ENCODE measurements at places on chromosomes 2 and 18.

DNA sequence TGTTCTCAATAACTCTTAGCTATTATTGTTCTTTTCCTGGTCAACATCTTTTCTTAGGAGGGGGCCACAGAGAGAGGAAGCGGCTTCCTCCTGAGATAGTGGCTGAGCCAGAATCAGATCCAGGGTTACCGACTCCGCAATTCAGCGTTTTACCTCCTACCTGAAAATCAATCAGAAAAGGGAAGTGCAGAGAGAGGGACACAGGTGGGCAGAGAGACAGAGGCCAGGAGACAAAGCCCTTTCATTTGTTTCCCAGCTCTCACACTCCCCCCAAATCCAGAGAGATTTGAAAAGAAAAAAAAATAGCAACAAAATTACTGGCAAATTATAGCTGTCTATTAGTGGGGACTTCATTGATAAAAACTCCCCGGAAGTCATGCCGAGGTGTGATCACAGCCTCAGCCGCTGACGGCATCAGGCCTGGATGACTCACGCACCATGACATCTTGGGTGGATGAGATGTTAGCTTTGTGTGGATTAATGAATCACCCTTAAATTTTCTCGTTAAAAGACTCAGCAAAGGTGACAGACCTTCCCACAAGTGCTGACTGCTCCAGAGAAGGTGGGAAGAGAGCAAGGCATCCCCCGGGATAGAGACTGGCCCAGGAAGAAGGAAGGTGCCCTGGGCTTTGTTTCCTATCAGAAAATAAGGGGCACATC is 120.7 kb downstream of the LOXHD1 start:
- DNase-seq, result no peak

DNA sequence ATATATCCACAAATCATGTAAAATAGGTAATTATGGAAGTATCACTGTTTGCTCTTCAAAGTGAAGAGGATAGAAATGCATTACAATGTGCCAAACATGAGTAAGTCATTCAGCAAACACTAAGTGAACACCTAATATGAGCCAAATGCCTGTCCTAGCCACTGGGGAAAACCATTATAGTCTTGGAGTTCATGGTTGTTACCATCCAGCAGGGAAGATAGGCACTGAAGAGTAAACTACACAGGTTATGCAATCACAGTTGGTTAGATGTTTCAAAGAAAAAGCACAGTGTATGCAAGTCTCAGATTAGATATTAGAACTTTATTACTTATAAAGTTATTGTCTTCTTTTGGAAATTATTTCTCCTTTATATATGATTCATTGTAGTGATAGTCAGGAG is 3.9 kb upstream of the SERPINB2 start:
- DNase-seq, result no peak

- no peak for DNase-seq
Measured at GRCh38 chr2:195022508-195022830, 634.6 kb upstream of the SLC39A10 start.

GRCh38 chr18:45328296-45328695 is 287.0 kb upstream of the SLC14A2 start:
- no peak for DNase-seq

GRCh38 chr2:68287580-68288441 is 31.9 kb downstream of the CNRIP1 start:
- DNase-seq, result no peak

GRCh38 chr2:17146358-17146757 is 371.9 kb downstream of the RAD51AP2 start:
- DNase-seq, result no peak

GRCh38 chr2:116491292-116491691 is 1323.2 kb upstream of the DDX18 start:
- no peak for DNase-seq

- no peak for DNase-seq
Measured at GRCh38 chr2:20472569-20472968, 25.7 kb downstream of the RHOB start.

DNA sequence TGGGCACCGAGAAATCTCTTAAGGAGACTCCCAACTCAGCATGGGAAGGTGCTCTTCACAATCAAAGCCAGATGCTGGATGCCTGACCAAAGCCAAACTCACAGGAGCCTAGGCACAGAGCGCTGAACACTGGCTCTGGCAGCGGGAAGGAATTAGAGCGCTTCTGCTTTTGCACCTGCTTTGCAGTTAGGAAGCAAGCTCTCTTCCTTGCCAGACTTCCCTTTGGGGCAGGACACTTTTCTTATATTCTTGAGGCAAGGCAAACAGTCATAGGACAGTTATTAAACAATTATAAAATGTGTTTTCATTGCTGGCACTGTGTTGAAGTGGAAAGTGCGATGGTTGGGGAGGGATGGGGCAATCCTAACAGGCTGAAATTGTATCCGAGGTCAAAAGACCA is 79.6 kb upstream of the DNMT3A start:
- DNase-seq, result no peak

DNA sequence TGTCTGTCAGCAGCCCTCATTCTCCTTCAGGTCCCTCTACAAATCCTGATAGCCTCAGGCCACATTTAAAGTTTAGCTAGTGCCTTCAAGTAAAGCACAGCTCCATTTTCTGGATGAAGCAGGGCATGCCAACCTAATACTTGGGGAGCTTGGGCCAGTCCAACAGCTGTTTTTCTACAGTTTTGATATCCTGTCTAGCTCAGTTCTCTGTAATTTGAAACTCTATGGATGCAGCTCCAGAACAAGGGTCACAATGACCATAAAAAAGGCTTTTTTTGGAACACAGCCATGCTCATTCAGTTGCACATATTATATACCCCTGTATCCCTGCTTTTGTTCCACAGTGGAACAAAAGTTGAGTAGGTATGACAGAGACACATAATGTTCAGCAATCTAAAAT is 373.5 kb downstream of the SUCLG1 start:
- DNase-seq, result no peak

GRCh38 chr2:62216616-62217015 is 20.7 kb downstream of the B3GNT2 start:
- DNase-seq, result peak; percentile 76

DNA sequence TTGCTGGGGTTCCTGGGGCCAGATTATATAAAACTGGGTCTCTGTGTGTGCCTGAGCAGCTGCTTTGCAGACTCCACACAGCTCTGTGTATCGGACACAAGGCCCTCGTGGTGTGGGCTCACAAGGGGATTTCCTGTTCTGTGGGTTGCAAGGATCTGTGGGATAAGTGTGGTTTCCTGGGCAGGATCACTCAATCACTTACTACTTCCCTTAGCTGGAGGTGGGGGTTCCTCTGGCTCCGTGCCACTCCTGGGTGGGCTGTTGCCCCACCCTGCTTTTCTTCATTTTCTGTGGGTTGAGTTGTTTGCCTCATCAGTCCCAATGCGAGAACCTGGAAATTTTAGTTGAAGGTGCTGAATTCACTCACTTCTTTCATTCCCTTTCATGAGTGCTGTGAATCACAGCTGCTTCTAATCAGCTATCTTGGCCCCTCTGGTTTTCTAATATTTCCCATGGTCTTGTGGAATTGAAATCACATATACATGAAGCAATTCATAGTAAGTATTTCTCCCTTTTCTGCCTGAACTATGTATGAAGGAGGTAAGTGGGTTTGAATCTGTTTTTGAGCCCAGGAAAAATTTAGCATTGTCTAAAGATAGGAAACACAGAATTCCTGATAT is 196.3 kb downstream of the DCDC2C start:
- DNase-seq, result no peak

- DNase-seq, result no peak
Measured at GRCh38 chr18:41745166-41746049, 209.6 kb upstream of the PIK3C3 start.

GRCh38 chr2:11073776-11074175 is 81.5 kb upstream of the SLC66A3 start:
- peak; percentile 14 for DNase-seq

DNA sequence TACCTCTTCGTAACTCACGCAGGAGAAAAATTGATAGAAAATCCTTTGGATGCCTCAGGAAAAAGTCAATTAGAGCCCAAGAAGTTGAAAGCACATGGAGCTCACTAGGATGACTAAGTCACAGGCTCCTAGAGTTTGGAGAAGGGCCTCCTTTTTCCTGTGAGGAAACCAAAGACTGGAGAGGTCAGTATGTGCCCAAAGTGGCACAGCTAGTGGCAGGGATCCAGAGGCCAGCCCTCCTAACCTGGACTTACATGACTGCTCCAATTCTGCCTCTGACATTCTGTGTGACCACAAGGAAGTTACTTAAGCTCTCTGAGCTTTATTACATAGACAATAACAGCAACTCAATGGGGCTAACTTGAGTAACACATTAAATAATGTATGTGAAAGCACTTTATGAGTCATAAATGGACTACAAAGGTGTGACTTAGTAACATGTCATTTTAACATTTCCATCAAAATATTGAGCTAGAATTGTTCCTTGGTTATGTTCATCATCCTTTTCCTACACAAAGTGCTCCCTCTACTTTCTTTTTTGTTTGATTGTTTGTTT is 91.6 kb downstream of the DHRS9 start:
- no peak for DNase-seq

DNA sequence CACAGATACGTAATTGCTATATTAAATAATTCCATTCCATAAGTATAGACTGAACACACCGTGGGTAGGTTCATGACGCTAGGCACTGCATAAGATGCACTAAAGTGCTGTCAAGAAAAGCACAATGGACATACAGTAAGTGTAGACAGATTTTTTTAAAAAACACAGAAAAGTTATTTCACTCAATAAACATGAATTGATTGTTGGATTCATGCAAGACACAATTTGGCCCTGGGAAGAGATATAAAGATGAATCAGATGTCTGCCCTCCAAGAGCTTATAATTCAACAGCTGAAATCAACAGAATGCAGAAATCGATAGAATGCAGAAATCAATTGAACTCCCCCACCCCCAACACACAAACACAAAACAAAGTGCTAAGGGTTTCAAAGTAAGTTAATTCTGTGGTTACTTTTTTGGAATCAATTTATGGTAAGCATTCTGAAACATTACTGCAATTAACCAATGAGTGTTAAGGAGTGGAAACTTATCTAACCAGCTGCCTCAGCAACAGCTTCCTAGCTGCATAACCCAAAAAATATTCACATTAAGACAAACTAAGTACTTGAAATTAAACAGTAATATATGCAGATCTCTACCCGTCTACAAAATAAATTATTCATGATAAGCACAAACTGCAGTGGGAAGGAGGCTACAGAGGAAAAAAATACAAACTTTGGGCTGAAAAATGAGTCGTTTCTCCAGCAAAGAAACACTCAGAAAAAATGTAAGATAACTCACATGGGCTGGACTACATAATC is 1.6 kb downstream of the NBAS start:
- DNase-seq, result no peak

DNA sequence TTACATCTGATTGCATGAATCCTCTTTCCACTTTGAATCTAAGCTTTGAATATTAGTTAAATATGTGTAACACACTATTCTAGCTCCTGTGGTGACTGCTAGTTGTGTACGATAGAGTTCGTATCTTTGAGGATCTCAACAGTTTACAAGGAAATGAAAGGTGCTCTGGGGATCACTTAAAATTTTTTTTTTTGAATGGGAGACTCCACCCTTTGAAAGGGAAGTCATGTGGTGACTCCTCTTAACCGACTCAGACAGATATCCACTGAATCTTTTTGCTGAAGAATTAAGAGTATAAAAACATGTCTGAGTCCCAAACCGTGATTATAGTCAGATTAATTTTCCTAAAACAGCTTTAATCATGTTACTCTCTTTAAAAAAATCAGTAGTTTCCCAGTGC is 4.0 kb downstream of the CLIP4 start:
- no peak for DNase-seq

GRCh38 chr2:43006834-43007543 is 214.6 kb upstream of the HAAO start:
- no peak for DNase-seq

- DNase-seq, result no peak
Measured at GRCh38 chr2:85709401-85709811, 15.2 kb downstream of the GNLY start.

- DNase-seq, result peak; percentile 79
Measured at GRCh38 chr2:69177785-69178636, 165.0 kb downstream of the ANTXR1 start.

DNA sequence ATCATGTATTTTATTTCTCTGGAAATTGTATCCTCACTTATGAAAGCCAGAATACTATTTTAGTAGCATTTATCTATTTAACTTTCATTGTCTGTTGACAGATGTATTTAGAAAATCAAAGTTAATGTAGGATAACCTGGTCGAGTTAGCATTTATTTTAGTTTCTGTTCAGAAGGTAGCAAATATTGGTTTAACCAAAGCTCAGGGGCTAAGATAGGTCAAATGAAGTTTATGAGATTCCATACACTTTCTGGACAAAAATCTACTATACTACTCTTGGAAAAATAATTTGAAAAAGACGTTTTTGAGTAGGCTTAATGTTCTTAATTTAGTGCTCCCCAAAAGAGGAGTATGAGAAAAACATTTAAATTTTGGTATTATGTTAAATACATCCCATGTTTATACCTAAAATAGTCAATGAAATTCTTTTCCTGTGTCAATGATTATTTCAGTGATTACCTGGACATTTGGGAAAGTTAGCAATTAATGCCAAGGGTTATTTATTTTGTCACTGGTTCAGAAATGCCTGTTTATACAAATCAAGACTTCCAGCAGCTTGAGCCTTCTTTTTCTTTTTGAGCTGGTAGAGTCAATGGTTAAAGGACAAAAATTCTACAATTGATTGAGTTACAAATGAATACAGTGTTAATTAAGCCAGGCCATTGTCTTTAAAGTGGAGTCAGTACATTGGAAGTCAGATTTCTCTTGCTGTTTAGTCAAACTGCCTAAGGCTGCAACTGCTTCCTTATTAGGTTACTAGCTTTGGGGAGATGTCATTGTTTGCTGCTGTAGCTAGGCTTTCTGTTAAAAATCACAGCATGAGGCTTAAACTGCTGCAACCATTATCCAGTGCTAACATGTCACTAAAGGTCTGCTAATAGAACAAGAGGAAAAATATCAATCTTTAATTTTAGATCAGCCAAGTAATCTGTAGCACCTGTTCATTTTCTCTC is 182.3 kb downstream of the CAMKMT start:
- DNase-seq, result no peak

GRCh38 chr18:36360256-36360909 is 62.9 kb downstream of the FHOD3 start:
- no peak for DNase-seq

DNA sequence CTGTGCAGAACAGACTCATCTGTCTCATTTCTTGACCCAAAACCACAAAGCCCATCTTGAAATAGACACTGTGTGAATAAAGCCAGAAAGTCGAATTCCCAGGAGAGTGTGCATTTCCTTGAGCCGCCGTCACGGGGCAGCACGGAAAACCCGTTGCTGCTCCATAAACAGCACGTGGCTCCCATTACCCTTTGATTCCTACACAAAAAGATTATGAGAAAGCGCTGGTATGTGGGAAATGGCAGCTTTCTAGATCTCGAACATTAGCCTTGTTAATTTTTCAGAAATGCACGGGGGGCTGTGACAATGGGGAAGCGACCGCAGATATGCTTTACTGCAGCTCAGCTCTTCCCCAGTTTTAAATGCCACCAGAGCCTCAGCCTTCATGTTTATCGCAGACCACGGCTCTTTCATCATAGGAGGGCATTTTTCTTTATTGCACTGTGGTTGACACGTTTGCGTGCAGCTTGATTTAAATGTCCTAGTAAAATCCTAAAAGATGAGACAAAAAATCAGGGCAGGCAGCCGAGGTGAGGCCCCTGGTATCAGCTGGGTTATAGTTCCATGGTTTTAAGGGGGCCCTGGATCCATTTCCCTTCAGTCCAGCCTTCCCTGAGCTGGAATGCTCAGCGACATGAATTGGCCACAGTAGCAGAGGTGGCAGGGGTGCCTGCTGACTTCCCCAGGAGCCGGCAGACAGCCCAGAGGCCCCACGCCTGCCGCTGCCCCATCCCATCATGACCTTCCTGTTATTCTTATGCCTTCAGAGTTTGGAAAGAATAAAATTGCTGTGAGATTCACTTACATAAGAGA is 249.3 kb downstream of the NDUFA10 start:
- DNase-seq, result no peak

- DNase-seq, result no peak
Measured at GRCh38 chr2:5734859-5735520, 42.8 kb downstream of the SOX11 start.

Measured in non-pigmented ciliary epithelial cell (primary cell).